ENCODE measurements at places on chromosomes 7 and 10.
A peak's percentile ranks its signal among the peaks of the same experiment; 100 is the strongest.

- DNase-seq = no peak
These were observed 20.3 kb downstream of the MYOF start for GRCh38 chr10:93461807-93462178.

DNA sequence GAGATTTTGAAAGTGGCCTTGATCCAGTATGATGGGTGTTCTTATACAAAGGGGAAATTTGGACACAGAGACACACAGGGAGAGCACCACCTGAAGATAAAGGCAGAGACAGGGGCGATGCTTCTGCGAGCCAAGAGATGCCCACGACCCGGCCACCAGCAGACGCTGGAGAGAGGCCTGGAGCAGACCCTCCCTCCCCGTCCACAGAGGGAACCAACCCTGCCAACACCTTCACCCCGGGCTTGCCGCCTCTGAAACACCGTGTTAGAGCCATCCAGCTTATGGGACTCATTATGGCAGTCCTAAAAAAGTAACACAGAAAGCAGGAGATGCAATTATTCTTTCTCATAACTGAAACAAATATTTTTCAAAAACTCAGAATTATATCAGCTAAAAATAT is 303.3 kb upstream of the SHH start:
- no peak for DNase-seq

- peak; percentile 53 for DNase-seq
These were observed 102.2 kb downstream of the MYOF start for GRCh38 chr10:93379731-93380575.

DNA sequence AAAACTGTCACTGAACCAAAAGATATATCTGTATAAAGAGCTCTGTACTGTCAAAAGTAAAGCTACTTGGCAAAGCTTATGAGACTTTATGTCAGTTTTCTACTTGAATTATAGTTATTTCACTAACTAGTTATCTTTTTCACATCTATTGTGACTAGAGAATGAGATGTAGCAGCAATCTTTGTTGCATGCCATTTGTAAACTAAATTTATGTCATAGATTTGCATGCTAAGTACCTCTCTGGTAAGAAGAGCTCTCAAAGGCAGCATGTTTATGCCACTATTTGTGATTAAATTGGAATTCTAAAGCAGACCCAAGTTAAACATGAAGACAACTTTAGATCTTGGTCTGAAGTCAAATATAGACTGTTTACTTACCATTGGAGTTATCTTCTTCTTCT is 300.6 kb downstream of the CNTNAP2 start:
- no peak for DNase-seq

GRCh38 chr10:23345861-23346260 is 1.3 kb upstream of the C10orf67 start:
- DNase-seq = no peak

DNA sequence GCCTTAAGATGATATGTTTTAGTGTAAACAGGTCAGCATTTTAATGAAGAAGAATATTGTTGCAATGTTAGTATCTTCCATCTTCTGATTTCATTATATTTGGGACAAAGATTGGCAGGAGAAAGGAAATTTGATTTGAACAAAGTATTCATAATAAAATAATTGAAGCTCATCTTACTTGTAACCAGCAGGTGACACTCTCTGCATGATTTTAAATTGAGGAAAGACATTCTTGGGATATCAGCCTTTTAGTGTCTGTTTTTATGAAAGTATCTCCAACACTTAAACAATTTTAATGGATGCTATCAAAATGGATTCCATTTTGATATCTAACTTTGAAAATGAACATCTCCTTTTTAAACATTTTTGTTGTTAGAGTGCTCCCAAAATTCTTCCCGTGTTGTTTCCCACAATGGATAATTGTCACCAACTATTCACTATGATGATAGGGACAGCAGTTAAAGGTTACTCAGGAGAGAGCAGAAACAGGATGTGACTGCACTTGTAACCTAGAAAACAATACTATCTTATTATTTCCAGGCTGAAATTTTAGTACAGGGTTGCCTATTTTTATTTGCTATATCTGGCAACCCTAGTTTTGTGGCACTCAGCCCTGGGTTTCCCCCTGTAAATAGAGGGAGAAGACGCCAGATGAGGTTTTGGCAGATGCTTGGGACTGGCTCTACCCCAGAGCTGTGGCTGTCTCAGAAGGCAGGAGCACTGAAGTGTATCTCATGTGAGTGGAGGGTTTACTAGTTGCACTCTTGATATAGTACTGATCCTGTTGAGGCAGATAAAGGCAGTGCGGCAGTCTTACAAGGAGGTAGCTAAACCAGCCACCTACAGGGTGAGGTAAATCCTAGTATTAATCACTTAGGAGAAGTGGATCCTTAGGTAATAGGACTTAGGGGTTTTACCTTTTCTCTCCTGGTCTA is 31.0 kb upstream of the ABCB4 start:
- DNase-seq = no peak

- no peak for DNase-seq
These were observed 367.2 kb upstream of the GALNT17 start for GRCh38 chr7:70764701-70765208.

- DNase-seq = peak; percentile 82
These were observed 225.0 kb upstream of the CELF2 start for GRCh38 chr10:10792681-10793080.

- DNase-seq = no peak
These were observed 22.9 kb downstream of the RBM33 start for GRCh38 chr7:155667241-155667829.

- no peak for DNase-seq
These were observed 98.5 kb upstream of the KDM7A start for GRCh38 chr7:140275069-140275965.

GRCh38 chr7:15720849-15721471 is 34.5 kb upstream of the MEOX2 start:
- DNase-seq = no peak

GRCh38 chr7:23759671-23760391 is 49.8 kb downstream of the STK31 start:
- no peak for DNase-seq

GRCh38 chr7:148982654-148983199 is 45.6 kb downstream of the PDIA4 start:
- no peak for DNase-seq

DNA sequence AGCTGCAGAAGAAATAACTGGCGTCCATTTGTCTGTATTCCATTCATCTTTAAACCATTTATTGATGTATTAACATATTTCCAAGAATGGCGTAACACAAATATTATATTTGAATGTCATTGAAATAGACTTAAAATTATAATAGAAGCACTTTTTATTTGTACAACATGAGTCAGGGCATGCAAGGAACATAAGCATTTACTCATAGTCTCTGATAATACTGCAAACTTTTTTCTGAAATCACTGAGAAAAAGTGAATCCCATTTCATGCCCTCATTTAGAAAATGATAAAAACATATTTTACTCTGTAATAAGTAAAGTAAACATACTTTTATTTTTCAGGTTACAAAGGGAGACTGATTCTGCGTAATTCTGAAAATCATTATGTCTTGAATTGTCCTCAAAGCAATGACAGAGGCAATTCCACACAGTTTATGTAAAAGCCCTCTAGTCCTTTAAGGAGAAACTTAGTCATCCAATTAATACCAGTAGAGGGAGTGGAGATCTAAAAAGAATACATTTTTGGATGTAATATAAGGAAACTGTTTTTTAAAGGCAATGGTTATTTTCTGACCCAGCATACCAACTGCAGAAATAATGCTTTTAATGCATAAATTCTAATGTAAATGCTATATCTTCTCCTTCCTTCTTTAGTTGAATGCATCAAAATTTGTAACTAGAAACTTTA is 58.1 kb downstream of the AGMO start:
- DNase-seq = no peak

DNA sequence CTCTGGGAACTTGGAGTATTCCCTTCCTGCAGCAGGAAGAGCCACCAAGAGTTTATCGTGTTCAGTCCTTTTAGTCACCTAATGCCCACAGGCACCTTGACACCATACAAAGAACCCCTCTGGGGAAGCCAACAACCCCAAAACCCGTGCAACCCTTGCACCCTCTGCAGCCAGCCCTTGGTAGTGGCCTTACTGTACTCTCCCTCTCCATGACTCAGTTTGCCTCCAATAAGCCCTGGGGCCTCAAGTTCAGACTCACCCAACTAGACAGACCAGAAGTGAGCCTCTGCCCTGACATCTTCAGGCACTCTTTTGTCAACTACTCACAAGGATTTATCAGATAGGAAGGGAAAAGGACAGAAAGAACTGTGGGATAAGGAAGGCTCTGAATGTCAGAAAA is 30.9 kb downstream of the KCNMA1 start:
- DNase-seq = no peak

DNA sequence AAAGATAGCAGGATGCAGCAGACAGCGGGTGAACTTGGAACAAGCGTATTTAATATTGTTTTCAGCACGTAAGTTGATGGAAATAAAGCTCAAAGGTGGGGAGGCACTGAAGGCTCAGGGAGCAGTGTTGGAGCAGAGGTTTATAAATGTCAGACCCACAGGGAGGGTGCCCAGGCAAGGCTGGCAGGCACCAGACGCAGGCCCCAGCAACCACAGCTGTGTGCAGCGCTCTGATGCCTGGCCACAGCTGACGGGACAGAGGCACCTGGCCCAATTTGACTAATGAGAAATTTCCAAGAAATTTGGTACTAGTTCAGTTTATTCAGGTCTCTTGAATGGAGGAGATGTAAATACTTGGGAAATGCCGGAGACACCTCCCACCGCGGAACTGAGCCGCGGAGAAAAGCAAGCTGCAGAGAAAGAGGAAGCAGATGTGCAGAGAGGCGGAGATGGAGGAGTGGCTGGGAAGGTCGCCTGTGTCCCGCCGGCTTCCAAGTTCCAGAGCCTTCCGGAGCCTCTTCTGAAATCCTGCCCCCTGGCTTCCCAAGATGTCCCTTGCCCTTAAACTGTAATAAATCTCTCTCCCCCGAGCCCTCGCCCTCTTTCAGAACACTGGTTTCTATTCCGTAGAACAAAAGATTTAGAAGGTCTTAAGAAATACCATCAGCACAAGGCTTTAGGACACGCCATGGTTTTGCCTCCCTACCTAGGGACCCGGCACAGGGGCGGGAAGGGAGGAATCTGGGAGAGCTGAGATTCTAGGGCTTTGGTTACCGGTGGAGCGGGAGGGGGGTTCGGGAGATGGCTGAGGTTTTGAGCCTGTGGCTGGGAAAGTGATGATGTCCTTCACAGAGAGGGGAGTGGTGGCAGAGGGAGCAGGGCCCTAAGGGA is 38.4 kb upstream of the PLXNA4 start:
- no peak for DNase-seq

DNA sequence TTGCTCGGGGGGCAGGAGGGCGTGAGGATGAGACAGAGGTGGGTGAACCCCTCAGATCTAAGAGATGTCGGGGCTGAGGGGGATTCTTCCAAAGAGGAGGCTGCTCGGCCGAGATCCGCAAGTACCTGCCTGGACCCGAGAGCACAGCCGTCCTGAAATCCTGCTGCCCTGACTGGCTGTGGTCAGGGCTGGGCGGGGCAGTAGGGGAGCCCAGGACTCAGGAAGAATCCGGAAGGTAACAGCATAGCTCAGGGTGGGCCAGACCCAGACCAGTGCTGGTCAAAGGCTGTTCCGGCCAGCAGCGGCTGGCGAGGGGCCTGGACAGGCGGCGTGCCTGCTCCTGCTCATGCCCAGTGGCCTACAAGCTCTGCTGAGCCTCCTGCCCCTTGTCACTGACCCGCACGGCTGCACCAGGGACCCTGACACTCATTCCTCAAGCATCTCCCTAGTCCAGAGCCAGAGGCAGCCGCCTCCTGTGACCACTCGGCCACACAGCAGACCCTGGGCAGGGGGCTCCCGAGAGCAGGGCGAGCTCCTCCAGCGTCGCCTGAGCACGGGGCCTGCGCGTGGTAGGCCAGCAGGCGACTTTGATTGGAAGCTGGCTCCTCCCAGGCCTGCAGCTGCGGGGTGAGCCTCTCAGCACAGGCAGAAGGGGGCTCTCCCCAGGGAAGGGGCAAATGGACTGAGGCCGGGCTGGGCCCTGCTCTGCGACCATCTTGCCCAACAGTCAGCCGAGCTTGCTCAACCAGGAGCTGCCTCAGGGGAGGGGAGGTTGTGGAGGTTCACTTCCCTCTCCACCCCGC is 3.1 kb upstream of the ADAP1 start:
- no peak for DNase-seq

- DNase-seq = no peak
These were observed 342.7 kb upstream of the KLF6 start for GRCh38 chr10:4127518-4128315.

DNA sequence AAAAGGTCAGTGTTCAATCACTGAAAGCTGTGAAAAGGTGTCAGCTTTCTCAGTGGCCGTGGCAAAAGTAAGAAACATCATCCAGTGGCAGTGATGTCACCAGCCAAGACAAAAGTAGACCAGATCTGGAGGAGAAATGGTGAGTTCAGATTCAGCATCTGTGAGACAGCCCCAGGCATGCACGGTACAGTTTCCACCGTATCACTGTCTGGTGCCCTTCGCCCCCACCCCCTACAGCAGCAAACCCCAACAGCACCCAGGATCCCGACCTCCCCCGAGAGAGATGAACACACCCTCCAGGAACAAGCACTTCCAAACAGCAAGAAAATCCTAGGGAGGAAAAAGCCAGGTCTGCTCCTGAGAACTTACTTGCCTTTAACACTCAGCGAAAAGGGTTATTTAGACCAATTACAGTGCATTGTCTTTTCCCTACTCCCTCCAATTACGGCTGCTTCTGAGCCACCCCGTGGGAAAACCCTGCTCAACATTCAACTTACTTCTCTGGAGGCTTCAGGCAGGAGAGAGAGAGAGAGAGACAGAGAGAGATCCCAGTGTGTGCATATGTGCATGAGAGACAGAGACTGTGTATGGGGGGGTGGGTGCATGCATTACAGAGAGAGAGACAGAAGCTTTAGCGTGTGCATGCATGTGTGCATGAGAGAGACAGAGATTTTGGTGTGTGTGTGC is 189.6 kb downstream of the GRID1 start:
- DNase-seq = no peak

- no peak for DNase-seq
These were observed 13.4 kb upstream of the ARL4A start for GRCh38 chr7:12674053-12674452.

GRCh38 chr10:120972259-120972658 is 121.1 kb downstream of the WDR11 start:
- no peak for DNase-seq

DNA sequence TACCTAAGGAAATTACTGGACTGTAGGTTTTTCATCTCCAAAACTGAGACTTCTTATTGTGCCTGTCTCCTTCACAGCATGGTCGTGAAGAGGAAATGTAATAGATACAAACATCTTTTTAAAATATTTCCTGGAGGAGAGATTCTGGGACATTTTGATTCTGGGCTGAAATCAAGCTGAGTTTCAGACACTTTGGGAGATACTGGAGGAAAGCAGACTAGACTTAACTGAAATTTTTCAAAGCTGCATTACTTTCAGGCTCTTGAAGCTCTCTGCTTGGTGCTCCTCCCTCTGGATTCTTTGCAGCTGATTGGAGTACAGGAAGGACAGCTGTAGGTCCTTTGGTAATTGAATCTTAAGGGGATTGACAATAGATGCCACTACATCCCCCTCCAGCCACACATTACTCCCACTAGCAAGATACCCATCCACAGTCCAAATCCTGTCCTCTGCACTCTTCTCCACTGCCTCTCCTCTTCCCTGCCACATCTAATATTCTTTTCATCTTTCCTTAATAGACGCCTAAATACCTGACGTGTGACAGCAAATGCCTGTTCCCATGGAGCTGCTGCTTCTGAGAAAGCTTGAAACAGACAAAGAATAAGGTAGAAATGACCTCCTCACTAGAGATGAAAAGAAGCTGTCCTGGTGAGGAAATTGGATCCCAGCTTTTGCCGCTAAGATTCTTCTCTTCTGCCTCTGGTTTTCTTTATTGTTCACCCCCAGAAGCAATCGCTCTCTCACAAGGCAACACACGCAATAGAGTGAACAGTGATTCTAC is 111.5 kb upstream of the PHYHIPL start:
- DNase-seq = no peak
